ENCODE measurements at places on chromosomes 7 and 10.

DNA sequence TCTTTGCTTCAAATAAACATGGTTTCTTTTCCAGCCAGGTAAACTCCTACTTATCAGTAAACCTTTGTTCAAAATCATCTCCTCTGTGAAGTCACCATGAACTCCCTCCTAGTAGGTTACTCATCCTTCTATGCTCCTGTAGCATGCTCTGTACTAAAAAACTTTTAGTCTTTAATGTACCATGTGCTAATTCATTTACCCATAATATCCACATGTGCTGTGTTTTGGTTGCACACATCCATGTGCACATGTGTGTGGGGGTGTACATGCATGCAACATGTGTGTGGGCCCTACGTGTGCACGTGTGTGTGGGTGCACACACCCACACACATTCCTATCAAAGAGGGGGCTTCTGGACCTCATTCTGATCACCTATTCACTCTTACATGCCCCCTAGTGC is 259.9 kb upstream of the SP4 start:
- no peak for DNase-seq

DNA sequence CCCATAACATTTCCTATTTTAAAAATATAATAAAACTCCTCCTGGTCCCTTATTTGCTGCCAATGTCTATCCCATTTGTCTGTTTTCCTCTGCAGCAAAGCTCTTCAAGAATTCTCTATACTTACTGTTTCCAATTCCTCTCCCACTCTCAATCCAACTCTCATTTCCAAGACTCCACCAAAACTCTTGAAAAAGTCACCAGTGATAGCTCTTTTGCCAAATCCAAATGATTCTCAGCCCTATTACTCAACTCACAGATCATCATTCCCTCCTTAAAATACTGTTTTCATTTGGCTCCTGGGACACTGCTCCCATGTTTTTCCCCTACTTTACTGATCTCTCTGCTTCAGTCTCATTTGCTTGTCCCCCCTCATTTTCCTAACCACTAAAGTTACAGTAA is 139.4 kb downstream of the HIBADH start:
- no peak for DNase-seq

DNA sequence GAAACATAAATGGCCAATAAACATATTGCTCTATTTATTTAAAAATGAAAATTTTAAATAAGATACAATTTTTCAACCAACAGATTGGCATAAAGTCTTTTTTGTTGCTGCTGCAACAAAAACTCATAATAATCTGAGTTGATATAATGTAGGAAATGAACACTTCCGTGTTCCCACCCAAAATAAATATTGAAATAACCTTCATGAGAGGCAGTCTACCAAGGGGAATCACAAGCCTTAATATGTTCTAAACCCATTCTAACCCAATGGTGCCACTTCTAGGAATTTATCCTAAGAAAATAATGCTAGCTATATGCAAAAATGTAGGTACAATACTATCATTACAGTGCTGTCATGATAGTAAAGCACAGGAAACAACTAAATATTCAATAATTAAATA is 39.1 kb downstream of the SLC25A13 start:
- no peak for DNase-seq

DNA sequence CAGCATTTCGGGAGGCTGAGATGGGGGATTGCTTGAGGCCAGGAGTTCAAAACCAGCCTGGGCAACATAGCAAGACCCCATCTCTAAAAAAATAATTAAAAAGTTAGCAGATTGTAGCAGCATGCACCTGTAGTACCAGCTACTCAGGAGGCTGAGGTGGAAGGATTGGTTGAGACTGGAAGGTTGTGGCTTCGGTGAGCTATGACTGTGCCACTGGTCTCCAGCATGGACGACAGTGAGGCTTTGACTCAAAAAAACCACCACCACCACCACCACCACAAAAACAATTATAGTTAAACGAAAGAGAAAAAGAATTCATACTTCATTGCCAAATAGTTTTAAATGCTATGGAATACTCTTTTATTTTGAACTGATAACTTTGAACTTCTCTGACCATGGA is 63.4 kb downstream of the VTI1A start:
- peak; percentile 22 for DNase-seq

- DNase-seq = no peak
Measured at GRCh38 chr7:134902058-134902457, 84.2 kb upstream of the AGBL3 start.

- DNase-seq = no peak
Measured at GRCh38 chr10:71833451-71834342, 17.4 kb downstream of the PSAP start.

GRCh38 chr10:3892440-3893425 is 107.7 kb upstream of the KLF6 start:
- no peak for DNase-seq

DNA sequence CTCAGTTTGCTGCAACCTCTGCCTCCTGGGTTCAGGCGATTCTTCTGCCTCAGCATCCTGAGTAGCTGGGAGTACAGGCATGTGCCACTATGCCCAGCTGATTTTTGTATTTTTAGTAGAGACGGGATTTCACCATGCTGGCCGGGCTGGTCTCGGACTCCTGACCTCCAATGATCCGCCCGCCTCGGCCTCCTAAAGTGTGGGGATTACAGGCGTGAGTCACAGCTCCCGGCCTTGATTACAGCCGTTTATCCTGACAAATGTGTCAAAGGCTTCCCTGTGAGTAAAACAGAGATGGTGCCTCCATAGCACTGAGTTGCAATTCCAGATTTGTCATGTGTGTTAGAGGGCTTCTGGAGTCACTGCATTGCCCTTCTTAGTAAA is 273.7 kb downstream of the CCDC3 start:
- no peak for DNase-seq

DNA sequence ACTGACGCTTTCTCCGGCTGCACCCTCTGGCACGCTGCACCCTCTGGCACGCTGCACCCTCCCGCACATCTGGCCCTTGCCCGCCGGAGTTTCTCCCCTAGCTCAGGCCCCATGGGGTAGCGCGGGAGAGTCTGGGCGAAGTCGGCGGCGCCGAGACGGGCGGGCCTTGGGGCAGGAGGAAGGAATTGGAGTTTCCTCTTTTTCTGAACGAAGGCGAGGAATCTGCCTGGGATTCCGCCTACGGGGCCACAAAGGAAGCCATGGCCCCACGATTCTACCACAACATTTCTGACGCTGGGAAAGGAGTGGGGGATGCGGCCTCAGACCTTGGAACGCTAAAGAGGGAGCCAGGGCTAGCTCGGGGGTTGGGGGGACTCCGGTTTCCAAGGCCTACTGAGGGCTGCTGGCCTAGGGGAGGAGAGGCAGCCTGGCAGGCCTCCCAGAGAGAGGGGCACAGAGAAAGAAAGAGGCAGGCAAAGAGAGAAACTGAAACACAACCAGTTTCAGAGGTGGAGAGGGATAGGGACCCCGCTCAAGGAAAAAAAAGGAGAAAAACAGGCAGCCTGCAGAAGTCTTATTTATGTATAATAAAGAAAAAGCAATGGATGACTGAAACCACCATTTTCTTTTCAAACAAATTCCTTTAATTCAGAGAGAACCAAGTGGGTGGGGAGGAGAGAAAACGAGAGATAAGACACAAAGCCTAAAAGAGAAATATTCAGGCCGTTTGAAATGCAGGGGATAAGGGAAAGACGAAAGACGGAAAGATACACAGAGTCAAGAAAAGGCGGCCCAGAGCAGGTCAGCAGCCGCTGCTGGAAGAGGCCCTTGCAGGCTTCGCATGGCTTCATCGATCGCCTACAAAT is 4.3 kb downstream of the TLX1 start:
- DNase-seq = no peak

DNA sequence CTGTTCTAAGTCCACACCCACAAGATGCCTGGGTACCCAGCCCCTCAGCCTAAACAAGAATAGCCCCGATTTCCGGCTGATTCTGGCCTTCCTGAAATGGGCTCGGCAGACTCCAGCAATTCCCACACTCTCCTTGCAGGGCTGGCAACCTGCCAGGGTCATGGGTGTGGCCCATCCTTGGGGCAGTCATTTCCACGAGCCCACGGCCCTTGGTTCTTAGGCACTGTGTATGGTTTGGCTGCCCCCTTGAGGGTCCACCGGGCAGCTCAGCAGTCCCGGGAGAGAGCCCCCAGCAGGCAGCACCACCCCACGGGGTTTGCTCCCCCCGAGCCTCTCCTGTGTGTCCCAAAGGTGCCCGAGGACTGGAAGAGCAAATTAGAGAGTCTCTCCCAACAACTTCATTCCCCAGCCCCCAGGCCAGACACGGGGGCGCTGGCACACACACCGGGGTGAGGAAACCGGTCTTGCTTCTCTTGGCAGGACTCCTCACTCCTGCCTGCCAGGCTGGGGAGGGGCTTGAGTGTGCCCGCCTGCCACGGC is 142.2 kb downstream of the EMX2 start:
- DNase-seq = no peak

- no peak for DNase-seq
Measured at GRCh38 chr10:124909563-124909962, 32.4 kb upstream of the ZRANB1 start.

DNA sequence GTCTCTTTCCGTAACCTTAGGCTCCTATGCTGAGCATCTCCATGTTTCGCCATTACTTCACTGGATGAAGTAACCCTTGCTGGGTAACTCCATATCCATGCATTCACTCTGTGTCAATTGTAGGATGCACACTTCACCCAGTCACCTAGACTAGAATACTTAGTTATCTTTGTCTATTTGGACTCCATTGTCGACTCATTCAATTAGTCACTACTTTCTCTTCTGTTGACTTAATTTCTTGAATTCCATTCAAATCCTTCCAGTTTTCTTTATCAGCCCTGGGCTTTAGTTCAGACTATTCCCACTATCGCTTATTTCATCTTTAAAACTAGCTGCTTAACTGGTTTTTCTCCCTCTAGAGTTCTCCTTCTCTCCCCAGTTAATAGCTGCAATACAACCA is 111.3 kb upstream of the TNS3 start:
- no peak for DNase-seq

- DNase-seq = no peak
Measured at GRCh38 chr7:100515072-100515532, 23.9 kb upstream of the AGFG2 start.
